ENCODE measurements at places on chromosomes 12 and 14.

- DNase-seq: peak; percentile 76
These were observed 117.3 kb downstream of the BTG1 start for GRCh38 chr12:92028441-92028709.

- no peak for DNase-seq
These were observed 21.4 kb upstream of the PLEKHG3 start for GRCh38 chr14:64682843-64683242.

- DNase-seq: no peak
These were observed 74.0 kb downstream of the CCDC92 start for GRCh38 chr12:123898673-123899072.

GRCh38 chr12:127170226-127171180, 1096.5 kb upstream of the TMEM132C start:
- DNase-seq: peak; percentile 63

DNA sequence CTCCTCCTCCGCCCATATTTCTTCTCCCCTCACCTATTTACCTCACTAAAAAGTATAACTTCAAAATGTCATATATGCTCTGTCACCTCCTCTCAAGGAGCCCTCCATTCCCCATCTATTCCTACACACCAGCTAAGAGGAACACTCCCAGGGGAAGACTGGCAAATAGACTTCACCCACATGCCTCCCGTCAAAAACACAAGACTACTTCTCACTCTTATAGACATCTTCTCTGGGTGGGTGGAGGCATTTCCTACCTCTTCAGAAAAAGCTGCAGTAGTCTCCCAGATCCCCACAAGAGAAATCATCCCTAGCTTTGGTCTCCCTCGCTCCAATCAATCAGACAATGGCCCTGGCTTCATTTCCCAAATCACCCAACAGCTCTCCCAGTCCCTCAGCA, 66.2 kb downstream of the MOK start:
- DNase-seq: no peak

DNA sequence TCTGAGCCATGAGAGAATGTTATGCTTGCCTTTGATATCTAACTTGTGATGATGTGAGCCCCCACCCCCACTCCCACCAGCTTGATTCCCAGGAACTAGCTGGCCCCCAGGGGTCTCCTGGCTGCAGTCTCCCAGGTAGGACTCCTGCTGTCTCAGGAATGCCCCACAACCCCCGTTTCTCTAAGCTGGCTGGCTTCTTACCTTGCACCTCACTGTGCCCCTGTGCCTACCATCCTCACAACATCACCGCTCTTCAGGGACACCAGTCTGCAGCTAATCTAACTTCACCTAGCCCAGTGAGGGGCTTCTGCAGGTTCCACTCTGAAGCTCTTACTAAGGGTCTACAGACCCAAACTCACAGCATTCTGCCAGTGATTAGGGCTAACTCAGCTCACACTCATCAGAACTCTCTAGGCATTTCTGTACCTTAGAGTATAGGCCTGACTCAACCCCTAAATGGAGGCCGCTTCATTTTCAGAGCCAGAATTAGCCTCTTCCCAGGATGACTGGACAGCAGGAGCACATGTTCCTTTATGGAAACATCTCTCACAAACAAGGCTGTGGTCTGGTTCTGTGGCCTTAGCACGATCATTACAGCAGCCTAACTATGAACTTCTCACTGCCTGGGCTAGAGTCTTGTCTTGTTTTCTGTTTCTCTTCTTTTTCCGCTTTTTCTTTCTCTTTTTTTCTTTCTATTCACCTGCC, 72.8 kb upstream of the IFNG-AS1 start:
- no peak for DNase-seq

DNA sequence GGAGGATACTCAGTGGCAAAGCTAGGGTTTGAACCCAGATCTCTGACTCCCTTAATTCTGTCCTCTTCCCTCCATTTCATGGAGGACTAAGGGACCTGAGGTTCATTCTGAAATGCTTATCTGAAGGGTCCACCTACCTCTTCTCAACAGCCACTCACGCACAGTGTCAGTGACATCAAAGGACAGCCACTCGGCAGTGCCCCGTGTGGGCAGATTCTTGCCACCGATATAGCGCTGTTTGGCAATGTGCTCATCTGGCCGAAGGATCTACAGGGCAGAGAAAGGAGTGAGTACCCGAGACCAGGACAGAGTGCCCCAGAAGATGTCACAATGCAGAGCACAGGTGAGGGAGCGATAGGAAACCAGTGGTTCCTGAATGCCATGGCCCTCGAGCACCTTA, 10.8 kb downstream of the TGFB3 start:
- DNase-seq: no peak

- no peak for DNase-seq
These were observed 795.4 kb downstream of the SLC6A15 start for GRCh38 chr12:84117190-84117589.

GRCh38 chr14:77154421-77154820, 12.8 kb upstream of the ZDHHC22 start:
- no peak for DNase-seq

DNA sequence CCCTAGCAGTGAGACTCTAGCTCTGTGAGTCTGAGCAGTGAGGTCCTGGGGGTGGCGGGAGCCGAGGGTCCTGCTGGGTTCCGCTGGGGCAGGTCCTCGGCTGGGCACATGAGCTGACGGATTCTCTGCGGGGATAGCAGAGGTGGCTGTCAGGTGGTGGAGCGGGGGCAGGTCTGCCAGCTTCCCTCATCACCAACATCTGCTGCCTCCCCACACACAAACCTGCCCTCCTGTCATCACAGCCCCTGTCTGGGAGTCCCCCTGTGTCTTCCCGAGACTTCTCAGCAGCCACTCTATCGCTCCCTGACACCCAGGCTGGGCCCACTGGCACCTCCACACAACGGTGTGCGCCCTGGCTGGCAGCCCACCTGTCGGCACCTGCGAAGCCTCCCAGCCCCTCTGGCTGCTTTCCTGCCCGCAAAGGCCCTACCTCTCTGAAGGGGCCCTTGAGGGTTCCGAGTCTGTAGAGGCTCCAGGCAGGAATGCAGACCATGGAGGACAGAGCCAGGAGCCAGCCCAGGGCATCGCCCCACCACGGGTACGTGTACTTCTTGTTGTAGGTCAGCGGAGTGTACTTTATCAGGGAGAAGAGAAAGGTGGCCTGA, 7.1 kb upstream of the SLC6A12 start:
- no peak for DNase-seq

DNA sequence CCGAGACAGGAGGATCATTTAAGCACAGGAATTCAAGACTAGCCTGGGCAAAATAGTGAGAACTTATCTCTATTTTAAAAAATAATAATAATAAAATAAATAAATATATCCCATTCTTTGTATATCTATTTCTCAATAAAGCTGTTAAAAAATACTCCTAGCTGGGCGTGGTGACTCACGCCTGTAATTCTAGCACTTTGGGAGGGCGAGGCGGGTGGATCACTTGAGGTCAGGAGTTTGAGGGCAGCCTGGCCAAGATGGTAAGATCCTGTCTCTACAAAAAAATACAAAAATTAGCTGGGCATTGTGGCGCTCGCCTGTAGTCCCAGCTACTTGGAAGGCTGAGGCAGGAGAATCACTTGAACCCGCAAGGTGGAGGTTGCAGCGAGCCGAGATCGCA, 75.7 kb upstream of the TBX3 start:
- no peak for DNase-seq

GRCh38 chr12:114738460-114739184, 54.6 kb upstream of the TBX3 start:
- no peak for DNase-seq

DNA sequence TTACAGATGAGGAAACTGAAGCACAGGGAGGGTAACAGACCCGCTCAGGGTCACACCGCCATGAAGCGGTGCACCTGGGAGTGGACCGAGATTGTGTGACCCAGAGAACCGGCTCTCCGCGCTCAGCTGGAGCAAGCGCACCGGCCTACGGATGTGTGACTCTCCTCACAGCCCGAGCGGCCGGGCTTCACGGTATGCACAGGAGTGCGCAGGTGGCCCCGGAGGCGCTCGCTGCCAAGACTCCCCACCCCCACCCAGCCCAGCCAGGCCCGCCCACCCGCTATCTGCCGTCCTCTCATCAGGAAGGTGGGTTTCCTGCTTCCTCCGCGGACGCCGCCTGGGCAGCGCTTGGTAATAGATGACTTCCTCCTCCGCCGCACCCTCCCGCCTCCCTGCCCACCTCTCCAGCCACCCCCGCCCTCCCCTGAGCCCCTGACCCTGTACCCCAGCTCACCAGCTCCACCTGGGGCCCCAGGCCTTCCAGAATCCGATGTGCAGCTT, 110.7 kb downstream of the NCOR2 start:
- DNase-seq: no peak

- no peak for DNase-seq
These were observed 343.8 kb downstream of the ADAMTS20 start for GRCh38 chr12:43208221-43208620.

DNA sequence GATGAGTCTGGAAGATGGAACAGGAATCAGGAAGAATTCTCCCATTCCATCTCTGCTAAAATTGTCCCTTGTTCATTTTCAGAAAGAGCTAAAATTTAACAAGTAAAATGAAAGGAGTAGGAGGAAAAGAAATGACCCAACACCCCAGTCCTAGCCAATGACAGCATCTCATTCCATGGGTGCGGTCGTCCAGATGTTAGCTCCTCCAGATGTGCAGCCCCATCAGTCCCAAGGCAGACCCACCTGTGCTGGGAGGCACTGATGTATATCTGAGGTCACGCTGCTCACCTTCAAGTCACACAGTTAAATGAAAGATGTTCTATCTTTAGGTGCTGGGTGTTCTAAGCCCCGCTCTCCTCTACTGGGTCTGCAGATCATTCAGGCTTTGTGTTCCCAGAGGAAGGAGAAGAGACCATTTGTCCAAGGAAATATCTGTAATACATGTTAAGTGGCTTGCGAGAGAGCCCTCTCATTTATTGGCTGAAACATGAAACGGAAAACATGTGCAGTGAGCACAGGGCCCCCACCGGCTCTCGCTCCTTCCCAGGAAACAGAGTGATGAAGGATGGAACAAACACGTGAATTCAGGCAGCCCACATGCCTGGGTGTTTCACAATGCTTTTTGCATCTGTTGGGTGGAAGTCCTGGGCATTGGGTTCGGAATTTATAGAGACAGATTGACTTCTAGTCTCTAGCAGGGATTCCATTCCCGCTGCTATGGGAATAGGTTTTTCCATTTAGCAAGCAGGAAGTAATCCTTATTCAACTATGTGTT, 294.6 kb downstream of the NUAK1 start:
- peak; percentile 44 for DNase-seq

DNA sequence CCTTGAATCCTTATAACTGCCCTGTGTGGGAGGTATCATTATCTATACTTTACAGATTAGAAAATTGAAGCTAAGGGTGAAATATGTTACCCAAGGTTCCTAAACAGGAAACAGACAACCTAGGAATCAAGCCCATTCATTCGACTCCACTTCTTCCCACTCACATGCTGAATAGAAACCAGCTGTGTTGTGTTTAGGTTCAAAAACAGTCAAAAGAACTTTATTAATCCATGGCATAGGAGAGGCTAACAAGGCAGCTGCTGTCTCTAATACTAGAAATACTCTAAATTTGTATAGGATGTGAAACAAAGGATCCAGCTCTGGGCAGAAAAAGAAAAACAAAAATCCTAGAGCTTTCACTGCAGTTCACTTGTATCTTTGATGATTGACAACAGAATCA, 9.9 kb downstream of the AMDHD1 start:
- DNase-seq: no peak

- peak; percentile 14 for DNase-seq
These were observed 182.4 kb upstream of the CCND2 start for GRCh38 chr12:4091016-4091743.

GRCh38 chr12:69840727-69841126, 15.7 kb downstream of the MYRFL start:
- DNase-seq: no peak

DNA sequence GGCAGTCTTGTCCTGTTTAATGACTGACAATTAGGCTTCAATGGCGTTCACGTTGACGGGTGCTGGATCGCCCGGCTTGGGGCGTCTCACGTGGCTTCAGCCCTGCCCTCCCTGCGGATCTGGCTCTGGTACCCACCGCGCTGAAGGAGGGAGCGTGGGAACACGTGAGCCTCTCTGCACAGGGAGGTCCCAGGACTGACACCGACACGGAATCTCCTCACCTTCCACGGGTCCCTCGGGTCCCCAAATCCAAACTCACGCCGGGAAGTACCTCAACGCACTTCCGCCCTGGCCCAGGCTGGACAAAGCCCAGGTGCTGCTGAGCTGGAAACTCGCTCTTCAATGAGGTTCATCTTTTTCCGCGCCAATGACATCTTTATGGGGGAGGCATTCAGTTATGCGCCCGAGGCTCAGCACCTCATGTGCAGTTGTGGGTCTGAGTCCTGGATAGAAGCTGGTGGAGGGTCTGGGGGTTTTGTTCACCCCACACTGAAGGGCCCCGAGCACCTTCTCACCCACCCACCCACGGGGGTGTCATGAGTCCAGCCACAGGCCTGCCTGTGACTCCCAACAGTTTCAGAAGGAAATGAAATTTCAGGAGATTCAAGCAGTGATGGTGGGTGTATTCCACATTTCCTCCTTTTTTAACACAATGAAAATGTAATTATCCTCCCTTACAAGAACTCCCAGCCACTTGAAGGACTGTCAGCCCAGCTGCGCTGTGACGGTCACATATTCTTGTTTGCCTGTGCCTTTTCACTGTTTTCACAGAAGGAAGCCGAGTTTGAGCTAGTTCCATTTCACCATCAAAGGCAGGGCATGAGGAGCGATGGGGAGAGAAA, 251.7 kb upstream of the SFSWAP start:
- no peak for DNase-seq

- DNase-seq: no peak
These were observed 164.8 kb downstream of the DUSP6 start for GRCh38 chr12:89187507-89187906.

GRCh38 chr12:62919838-62920237, 15.1 kb downstream of the PPM1H start:
- DNase-seq: no peak

- DNase-seq: peak; percentile 99
These were observed 94.2 kb downstream of the LLPH start for GRCh38 chr12:66036317-66036716.

DNA sequence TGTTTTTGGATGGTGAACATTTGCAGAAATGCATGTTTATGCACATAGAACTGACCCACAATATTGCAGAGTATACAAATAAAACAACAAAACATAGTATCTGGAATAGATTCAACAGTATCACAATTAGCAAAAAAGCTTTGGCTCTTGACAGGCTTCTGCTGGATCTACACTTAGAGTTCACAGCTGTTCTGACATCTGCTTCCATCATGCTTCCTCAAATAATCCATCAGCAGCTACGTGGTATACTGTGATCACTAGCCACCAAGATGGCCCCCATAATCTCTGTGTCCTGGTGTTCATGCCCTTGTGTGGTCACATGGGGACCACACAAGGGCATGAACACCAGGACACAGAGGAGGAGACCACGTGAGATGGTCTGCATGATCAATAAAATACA, 166.6 kb upstream of the CCDC198 start:
- DNase-seq: no peak

DNA sequence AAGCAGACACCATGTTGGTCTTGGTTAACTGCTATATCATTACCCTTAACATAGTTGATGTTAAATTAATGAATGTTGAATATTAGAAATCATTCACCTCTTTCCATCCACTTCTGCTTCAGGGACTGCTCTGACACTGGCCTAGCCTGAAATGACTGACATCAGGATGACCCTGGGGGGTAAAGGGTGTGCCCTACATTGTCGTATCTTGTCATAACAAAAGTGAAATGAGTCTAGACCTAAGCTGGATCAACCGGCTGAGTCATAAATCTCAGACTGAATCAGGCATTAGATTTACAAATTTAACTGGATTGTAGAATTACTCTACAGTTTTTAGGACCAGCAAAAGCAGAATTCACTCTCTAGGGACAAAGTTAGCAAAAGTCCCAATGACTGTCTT, 35.3 kb downstream of the KICS2 start:
- peak; percentile 68 for DNase-seq
